ENCODE measurements at places on chromosomes 7 and 10.

DNA sequence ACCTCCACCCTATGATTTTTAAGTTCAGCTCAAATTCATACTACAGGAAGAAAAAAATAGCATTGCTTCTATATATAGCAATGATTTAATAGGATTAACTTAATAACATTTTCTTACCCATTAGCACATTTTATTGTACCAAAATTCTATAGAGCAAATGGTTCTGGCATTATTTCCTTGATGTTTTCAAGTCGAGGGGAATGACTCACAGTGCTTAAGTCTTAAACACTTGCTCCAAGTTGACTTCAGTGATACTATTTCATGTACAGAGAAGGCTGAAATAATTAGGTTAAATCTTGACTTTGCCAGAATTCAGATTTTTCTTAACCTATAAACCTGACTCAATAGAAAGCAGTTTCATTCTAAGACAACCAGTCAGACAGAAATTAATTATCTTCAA, 1133.8 kb downstream of the SORCS3 start:
- DNase-seq: no peak

GRCh38 chr7:28106321-28106829, 74.2 kb downstream of the JAZF1 start:
- DNase-seq: no peak

DNA sequence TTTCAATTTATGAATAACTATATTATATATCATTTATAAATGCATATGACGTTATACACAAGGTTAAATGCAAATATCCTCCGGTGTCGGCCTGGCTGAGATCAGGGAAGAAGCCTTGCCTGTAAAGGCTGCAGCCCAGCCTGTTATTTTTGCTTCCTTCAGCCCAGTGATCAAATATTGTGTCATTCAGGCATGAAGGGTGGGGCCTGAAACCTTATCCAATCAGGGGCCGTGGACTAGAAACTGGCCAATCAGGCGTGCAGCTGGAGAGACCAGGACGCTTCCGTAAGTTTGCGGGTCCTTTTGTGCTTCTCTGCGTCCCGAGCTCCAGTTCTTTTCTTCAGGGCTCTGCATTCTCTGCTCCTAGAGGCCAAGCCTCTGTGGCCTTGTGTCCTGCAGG, at the start of gene ZNF722:
ZNF722 (plus strand) TSS at position 301 of the 400 bp plus-strand sequence. CDS start 113 bp downstream, outside the sequence.
- no peak for DNase-seq

DNA sequence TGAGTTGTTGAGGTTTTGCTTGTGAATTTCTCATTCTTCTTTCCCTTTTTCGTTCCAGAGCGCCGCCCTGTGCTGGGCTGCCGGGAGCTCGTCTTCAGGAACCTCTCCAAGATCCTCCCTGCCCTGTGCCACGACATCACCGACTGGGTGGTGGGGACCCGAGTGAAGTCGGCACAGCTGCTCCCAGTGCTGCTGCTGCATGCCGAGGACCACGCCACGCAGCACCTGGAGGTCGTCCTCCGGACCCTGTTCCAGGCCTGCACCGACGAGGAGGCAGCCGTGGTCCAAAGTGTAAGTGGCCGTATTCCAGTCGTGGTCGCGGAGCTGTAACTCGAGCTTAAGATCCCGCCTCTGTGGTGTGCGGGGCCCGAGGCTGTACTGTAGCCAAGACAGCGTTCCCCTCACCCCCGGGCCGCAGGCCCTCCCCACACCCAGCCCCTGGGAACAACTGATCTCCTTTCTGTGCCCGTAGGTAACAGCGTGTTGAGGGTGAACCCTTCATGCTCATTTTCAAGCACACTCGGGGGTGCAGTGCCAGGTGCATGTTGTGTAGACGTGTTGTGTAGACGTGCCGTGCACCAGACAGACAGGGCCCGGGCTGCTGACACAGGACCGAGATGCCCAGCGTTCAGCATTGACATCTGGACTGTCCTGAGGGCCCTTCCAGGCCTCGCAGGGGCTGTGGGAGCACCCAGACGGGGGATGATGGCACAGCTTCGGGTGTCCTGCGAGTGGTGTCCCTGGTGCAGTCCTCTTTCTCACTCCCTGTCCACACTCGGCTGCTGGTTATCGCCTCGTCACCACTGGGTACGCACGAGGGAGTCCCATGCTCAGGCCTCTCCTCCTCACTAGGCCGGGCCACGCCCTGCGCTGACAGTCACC, 27.7 kb upstream of the PRKAR1B start:
- DNase-seq: no peak
